Diencephalon (tissue), 1 donor: ENCODE measurements at places on chromosomes 3 and 15. TPM values are rescaled to one million over a fixed set of nuclear protein-coding genes. Genes with fewer than 3 reads are reported as not detected.

The SERPINI2 gene
- 3.7 TPM for total RNA-seq

The CSTA gene
- total RNA-seq = 1.4 TPM

The LINGO1 gene
- 45.2 TPM for total RNA-seq

The CYP1A1 gene
- total RNA-seq = 0.23 TPM

The GABPB1 gene
- total RNA-seq = 37.8 TPM

The RETNLB gene
- total RNA-seq = not detected
